ENCODE measurements at places on chromosomes 2 and 18.

GRCh38 chr2:159111346-159111927 is 143.0 kb downstream of the TANC1 start:
- DNase-seq = no peak

- DNase-seq = no peak
These were observed 82.3 kb downstream of the PTH2R start for GRCh38 chr2:208488686-208489564.

- no peak for DNase-seq
These were observed 24.7 kb downstream of the SNORC start for GRCh38 chr2:232894746-232895145.

GRCh38 chr2:172888714-172889669 is 153.3 kb downstream of the RAPGEF4 start:
- no peak for DNase-seq

DNA sequence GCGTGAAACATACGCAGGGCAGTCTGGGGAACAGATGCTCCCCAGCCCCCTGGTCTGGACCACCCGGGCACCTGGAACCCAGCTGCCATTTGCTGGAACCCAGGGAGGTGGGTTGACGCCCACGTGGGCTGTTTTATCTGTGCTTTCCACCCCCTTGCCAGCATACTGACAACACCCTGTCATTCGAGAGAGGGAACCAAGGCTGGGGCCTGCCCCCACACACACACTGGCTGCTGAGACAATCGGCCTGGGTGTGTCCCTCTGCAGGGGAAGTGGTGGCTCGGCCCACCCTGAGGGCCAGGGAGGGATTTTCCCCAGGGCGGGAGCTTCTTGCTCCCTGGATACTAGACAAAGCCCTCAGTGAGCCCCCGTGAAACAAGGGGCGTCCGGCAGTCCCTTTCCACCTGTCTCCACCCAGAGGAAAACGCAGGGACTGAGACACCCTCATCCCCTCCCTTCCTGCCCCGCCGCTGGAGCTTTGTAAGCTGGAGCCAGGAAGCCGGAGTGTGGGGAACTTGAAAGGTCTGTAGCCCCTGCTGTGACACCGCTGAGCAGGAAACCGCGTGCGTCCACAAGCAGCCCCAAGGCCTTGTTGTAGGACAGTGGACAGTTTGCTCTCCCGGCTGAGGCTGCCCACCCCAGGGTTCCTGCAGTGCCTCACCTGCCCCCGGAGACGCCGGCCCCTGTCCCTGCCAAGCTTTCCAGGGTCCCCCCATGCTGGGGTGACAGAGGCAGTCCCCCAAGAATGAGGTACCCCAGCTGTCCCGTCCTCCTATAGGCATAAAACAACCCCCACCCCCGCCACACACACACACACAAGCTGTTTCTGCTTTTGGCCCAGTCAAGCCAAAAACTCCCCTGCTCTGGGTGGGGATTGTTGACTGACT is 14.1 kb upstream of the KLF11 start:
- no peak for DNase-seq

- no peak for DNase-seq
These were observed 58.2 kb downstream of the COPS8 start for GRCh38 chr2:237143676-237144440.

DNA sequence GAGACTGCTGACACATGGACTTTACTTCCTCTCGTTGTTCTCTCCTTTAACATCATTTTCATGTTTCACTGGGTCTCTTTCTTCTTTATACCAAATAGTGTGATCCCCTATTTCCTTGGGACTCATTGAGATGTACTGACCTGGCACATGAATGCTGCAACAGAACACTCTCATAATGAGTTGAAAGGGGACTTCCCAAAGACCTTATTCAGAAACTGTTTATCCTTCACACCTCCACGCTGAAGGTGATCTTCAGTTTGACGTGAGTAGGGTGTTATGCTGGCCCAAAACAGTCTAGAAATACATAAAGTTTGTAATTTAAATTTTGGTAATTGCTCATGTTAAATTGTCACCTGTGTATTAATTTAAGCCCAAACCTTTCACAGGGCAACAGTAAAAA is 1096.8 kb upstream of the GYPC start:
- no peak for DNase-seq

- DNase-seq = no peak
These were observed 6.2 kb downstream of the TTC32 start for GRCh38 chr2:19895535-19895934.

- no peak for DNase-seq
These were observed 333.6 kb downstream of the GPD2 start for GRCh38 chr2:156769802-156770201.

DNA sequence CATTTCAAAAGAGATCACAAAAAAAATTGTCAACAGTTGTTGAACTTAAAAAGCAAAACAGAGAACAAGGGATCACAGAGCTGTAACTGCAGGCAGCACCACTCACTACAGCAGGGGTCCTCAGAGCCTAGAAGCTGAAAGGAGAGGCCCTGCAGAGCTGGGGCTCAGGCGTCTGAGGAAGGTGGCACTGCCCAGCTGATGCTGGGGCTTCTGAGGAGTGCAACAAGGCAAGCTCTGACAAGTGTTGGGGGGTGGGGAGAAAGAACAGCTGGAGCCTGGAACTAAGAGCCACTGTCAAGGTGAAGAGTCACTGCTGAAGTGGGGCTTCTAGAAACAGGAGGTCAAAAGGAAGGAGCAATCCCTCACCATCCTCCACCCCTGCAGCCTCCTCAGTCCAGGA is 46.2 kb downstream of the FTCDNL1 start:
- DNase-seq = no peak

DNA sequence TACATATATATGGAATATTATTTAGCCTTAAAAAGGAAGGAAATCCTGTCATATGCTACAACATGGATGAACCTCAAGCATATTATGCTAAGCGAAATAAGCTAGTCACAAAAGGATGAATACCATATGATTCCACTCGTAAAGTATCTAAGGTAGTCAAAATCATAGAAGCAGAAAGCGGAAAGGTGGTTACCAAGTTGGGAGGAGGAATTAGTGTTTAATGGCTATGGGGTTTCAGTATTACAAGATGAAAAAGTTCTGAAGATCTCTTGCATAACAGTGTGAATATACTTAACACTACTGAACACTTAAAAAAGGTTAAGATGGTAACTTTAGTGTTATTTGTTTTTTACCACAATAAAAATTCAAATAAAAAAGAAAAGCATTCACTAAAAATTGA is 99.0 kb downstream of the MGAT5 start:
- no peak for DNase-seq

GRCh38 chr2:234333168-234334130 is 163.4 kb downstream of the ARL4C start:
- DNase-seq = no peak

DNA sequence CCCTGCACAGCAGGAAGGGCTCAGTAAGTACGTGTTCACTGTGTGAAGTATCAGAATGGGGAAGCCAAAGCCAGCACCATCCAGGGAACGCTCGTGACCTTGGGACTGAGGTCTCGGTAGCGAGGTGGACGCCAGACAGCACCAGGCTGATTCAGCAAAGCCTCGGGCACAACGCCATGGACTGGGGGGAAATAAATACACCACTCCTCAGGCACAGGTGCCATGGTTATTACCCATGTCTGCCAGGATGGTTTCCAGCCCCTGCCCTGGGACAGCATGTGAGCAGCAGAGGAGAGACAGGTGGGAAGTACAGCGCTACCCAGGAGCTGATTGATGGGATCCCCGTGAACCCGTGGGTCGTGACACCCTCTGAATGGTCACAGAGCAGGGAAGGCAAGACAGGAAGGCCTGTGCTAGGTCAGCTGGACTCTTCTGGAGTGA is 53.0 kb downstream of the REEP1 start:
- DNase-seq = no peak

GRCh38 chr18:3410273-3410672 is 39.7 kb upstream of the TGIF1 start:
- DNase-seq = no peak

All from fibroblast of skin of left biceps (primary cell).